ENCODE measurements at places on chromosomes 3 and 15. TPM values are rescaled to one million over a fixed set of nuclear protein-coding genes. Genes with fewer than 3 reads are reported as not detected.

DNA sequence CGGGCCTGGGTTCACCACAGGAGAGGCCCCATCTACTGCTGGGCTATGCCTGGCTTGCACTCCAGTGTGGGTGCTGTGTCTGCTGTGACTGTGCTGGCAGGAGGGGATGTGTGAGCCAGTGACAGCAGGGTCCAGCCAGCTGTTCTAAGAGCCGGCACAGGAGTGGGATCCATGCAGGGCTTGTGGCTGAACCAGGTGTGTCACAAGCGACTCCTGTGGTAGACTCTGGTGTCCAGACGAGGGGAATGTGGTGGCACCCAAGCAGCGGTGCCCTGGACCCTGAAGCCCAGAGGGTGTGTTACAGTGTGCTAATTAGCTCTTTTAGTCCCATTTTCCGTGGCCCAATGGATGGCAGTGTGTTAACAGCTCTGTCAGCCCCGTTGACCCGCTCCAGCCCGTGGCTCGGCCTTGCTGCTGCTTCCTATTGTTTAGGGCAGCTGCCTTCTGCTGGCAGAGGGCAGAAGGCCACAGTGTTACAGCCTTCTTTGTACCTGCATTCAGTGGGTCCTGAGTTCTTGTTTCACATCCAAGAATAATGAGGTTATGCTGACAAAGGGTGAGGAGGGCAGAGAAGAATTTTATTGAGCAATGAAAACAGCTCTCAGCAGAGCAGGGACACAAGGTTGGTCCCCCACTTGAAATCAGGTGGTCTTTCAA is 78.5 kb upstream of the RNU6-1 start:
- no peak for DNase-seq

PCSK6 gene
- polyA plus RNA-seq: 0.66 TPM

MED12L gene
- polyA plus RNA-seq: 0.07 TPM

DNA sequence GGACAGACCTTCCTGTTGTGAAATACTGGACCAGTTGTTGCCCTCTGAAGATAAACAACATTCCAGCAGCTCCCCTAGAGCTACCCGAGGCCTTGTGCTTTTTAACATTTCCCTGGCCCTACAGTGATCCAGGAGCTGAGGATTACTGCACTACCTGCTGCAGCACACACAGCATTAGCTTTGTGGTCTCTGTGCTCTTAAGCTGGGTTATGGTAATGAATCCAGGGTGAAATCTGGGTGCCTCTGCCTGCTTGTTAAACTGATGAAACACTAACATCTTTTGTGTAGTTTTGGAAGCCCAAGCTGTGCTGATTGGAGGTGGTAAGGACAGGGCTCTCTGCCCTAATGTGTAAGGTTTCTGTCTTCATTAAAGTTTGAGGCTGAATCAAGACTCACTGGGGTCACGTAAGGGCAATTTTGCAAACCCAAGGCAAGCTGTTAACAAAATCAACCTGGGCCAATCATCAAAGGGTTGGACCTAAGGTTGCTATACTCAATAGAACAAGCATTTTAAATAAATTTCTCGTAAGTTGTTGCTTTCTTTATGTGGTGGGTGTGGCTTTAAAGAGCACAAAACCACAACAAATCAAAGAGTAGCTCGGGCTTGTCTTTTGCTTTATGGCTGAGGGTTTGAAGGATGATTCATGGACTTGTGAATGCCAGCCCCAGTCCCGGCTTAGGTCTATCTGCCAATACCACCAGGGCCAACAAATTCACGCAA is 183.9 kb downstream of the TPRG1 start:
- DNase-seq: no peak

- no peak for DNase-seq
Measured at GRCh38 chr15:31173790-31174450, 72.4 kb upstream of the TRPM1 start.

All from B cell (primary cell).